Activated naive CD8-positive, alpha-beta T cell treated with anti-CD3 and anti-CD28 coated beads, Interleukin-2, amount 10 ng/mL, durations not matched to agents 7 days and 5 days (primary cell): ENCODE measurements at places on chromosomes 3 and 15. TPM values are rescaled to one million over a fixed set of nuclear protein-coding genes. Genes with fewer than 3 reads are reported as not detected.
A peak's percentile ranks its signal among the peaks of the same experiment; 100 is the strongest.

DNA sequence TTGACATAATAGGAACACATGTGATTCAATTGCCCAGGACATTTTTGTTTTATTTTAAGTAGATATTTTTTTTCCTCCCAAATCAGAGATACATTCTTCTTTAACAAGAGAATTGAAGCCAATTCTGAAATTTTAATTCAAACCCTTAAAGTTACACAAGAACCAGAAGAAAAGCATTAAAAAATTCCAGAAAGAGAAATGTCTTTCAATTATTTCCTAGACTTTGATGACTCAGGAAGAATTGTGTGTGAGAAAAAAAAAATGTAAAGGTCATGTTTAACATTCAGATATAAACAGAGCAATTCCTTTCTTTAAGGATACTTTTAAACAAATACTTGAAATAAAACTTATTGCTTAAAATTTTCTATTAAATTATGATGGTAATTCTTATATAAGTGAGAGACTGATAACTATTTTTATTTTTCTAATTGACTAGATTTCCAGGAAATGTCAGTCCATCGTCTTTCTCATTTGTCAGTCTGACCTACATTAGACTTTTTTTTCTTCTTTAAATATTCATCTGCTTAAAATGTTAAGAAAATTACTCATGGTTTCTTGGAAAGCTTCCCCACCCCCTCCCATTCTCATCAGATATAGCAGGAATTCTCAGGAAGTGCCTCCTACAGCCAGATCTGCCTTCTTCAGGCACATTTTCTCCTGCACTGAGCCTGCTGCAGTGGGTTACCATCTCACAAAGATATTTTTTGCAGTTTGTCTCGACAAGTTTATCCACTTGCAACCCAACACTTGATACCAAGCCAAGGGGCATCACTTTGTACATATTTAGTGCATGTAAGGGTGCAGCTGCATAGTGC lies 261.8 kb upstream of the CBLB start:
- H3K4me1 ChIP-seq: peaks cover 9% of the 10 kb centered on the region
- H3K27ac ChIP-seq: no peak overlapping the region
- no peaks in the 10 kb centered on the region for H3K27me3 ChIP-seq

Gene PARP6
- 90.2 TPM for total RNA-seq

- peaks cover 44% of the 10 kb centered on the region for H3K4me1 ChIP-seq
- no peak overlapping the region for H3K4me3 ChIP-seq
- H3K27ac ChIP-seq: no peak overlapping the region
- H3K36me3 ChIP-seq: peaks cover 40% of the 10 kb centered on the region
Observed at GRCh38 chr15:69751147-69751546, 298.5 kb downstream of the RPLP1 start.

GRCh38 chr15:39554746-39555387 lies 26.0 kb upstream of the THBS1 start:
- H3K27me3 ChIP-seq: peaks cover 13% of the 10 kb centered on the region
- H3K27ac ChIP-seq: no peak overlapping the region
- H3K4me3 ChIP-seq: no peak overlapping the region

DNA sequence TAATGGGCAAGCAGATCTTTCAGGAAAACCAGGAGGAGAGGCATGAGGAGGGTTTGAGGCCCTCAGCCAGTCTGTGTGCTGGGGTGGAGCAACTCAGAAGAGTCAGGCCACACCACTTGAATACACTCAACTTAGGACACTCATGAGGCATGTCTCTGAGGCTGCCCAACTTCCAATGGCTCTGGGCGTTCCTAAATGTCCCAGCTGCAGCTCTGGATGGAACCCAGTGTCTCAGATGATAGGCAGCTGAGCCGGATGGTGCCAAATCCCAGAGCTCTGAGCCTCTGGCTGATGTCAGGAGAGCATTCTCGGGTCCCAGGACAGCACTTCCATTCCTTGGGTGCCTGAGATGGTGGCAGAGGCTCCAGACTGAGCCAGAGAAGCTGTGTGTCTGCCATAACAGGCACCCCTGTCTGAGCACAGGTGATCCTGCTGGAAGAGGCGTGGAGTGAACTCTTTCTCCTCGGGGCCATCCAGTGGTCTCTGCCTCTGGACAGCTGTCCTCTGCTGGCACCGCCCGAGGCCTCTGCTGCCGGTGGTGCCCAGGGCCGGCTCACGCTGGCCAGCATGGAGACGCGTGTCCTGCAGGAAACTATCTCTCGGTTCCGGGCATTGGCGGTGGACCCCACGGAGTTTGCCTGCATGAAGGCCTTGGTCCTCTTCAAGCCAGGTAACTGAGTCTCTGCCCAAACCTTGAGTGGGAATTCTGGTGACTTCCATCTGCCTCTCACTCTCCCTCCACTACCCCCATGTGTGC lies 2.8 kb downstream of the NR2E3 start:
- no peak for DNase-seq
- no peaks in the 10 kb centered on the region for H3K36me3 ChIP-seq
- no peak overlapping the region for H3K27ac ChIP-seq
- no peak overlapping the region for H3K4me3 ChIP-seq
- H3K27me3 ChIP-seq: no peaks in the 10 kb centered on the region

DNA sequence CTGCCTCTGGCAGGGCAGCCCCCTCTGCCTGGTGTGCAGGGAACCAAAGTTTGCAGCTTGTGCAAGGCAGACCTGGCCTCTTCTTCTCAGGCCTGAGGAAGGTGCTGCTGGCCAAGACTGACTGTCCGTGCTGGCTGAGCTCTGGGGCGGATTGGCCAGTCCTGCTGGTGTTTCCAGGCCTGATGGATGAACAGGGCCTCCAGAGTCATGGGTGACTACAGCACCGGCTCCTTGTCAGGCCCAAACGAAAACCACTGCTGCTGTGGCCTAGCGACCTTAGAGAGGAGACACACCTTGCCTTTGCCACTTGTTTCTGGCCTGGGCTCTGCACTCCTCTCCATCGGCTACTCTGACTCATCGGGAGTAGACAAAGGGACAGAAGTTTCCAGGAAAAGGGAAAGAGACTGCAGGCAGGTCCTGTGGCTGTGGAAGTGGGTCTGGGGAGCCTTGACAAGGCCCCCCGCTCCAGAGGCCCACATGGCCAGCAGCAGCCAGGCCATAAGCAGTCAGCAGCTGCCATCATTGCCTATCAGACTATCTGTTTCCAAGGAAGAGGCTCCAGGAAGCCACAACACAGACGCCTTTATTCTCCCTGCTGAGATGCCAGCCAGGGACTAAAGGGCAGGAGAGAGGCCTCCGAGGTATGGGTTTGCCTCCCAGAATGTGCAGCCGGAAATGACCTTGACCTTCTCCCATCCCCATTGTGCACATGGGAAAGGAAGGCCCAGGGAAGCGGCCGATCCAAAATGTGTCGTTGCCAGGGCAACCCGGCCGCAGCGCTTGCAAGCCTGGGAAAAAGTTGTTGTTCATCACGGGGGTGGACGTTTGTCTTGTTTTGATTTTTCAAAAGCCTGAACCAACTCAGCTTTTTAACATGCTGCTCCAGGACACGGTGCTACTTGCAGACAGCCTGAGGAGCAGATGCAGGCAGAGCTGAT lies 160.5 kb downstream of the CHSY1 start:
- peaks cover 10% of the 10 kb centered on the region for H3K27me3 ChIP-seq
- peak overlapping the region; percentile 56 for H3K27ac ChIP-seq
- no peak for DNase-seq
- no peak overlapping the region for H3K4me3 ChIP-seq
- peaks cover 21% of the 10 kb centered on the region for H3K4me1 ChIP-seq
- H3K36me3 ChIP-seq: peaks cover 8% of the 10 kb centered on the region

Gene SST
- not detected for total RNA-seq

DNA sequence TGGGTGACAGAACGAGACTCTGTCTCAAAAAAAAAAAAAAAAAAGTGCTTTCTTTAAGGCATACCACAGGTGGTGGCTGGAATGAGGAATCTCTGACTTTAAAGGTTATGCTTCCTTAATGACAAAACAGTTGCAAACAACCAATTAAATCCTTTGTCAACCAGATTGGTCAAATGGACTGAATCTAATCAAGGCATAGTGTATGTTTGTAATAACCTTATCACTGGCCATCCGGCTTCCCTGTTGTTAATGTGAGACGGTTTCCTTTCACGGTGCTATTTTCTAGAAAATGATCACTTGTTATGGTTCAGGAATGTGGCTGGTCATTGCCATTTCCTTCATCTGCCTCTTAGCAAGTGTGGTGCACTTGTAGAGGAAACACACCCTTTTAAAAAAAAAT lies 75.9 kb downstream of the FLNB start:
- no peak overlapping the region for H3K4me3 ChIP-seq
- peaks cover 34% of the 10 kb centered on the region for H3K4me1 ChIP-seq
- DNase-seq: no peak
- H3K36me3 ChIP-seq: peaks cover 10% of the 10 kb centered on the region
- H3K27me3 ChIP-seq: no peaks in the 10 kb centered on the region
- H3K27ac ChIP-seq: no peak overlapping the region

Gene CHCHD4
- 11.9 TPM for total RNA-seq

DNA sequence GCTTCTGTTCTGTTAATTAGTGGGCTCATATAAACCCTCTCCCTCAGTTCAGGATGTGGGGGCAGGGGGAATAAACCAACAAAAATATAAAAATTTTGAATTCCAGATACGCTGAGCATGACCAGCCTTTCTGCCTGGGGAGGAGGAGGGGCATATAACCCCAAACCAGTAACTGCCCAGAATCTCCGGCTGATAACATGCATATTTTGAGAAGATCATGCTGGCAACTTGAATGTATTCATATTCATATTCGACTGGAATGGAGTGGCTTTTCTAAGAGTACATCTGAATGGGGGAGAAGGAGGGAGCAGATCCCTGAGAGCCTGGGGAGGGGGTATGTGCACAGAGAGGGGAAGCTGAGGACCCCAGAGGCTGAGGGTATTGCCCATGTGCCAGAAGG lies 54.5 kb upstream of the LCTL start:
- no peak overlapping the region for H3K4me3 ChIP-seq
- no peak for DNase-seq
- no peak overlapping the region for H3K27ac ChIP-seq
- peaks cover 34% of the 10 kb centered on the region for H3K27me3 ChIP-seq

Gene COL8A1
- not detected for total RNA-seq

Gene MUSTN1
- 1.3 TPM for total RNA-seq

DNA sequence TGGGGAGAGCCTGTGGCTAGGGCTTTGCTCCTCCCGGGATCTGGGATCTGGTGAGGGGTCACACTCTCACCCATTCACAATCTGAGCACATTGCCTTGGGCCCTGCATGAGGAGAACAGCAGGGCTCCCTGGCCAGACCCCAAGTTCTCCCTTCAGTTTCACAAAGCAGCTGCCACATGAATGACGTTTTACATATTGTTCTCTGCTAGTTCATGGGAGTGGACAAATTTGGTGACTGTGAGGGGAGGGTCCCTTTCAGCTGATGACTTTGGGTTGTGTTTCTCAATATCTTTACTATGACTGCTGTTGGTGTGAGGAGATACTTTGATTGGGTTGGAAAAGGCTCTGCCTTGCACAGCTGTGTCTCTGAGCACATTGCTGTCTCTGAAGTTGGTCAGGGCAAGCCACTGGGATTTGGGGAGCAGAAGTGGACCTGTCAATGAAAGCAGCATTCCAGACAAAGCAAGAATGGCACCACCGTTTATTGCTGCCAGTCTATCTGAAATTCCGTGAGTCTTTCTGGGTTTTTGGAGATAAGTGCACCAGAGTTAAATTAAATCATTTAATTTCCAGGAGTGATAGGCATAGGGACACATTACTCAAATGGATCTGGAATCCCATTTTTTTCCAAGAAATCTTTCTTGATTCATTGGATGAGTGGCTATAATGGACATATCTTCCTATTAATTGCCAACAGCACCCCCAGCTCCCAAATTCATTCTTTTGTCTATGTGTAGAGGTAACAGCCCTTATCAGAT lies 10.3 kb downstream of the TIMP4 start:
- no peaks in the 10 kb centered on the region for H3K36me3 ChIP-seq
- no peaks in the 10 kb centered on the region for H3K4me1 ChIP-seq
- H3K27me3 ChIP-seq: peaks cover 9% of the 10 kb centered on the region

- DNase-seq: no peak
- H3K4me3 ChIP-seq: no peak overlapping the region
- no peak overlapping the region for H3K27ac ChIP-seq
- no peaks in the 10 kb centered on the region for H3K27me3 ChIP-seq
Observed at GRCh38 chr3:52679199-52679538, 6.5 kb downstream of the PBRM1 start.

Gene RASL12
- total RNA-seq: not detected

GRCh38 chr3:83224101-83224868 lies 1462.8 kb upstream of the GBE1 start:
- H3K36me3 ChIP-seq: no peaks in the 10 kb centered on the region
- no peaks in the 10 kb centered on the region for H3K4me1 ChIP-seq
- H3K4me3 ChIP-seq: no peak overlapping the region
- H3K27ac ChIP-seq: no peak overlapping the region
- H3K27me3 ChIP-seq: no peaks in the 10 kb centered on the region

DNA sequence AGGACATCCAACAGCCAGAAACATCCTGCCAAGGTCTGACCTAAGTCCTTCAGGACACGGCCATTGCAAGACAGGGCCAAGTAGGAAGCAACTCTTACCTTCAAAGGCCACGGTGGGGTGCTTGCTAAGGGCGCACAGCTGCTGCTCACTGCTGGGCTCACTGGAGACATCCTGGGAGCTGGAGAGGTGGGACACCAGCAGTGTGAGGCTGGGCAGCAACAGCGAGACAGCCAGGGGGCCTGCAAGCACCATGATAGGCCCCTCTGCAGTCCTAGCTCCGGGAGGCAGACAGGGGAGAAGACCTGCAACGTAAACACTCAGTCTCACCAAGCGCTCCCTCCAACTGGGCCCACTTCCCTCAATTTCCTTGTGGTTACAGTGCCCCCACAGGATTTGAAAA lies 79.2 kb downstream of the SEMA5B start:
- no peak for DNase-seq
- H3K27me3 ChIP-seq: peaks cover 16% of the 10 kb centered on the region
- no peaks in the 10 kb centered on the region for H3K36me3 ChIP-seq
- no peak overlapping the region for H3K4me3 ChIP-seq
- no peak overlapping the region for H3K27ac ChIP-seq

Gene ITIH1
- total RNA-seq: not detected

Gene GNAT1
- not detected for total RNA-seq

DNA sequence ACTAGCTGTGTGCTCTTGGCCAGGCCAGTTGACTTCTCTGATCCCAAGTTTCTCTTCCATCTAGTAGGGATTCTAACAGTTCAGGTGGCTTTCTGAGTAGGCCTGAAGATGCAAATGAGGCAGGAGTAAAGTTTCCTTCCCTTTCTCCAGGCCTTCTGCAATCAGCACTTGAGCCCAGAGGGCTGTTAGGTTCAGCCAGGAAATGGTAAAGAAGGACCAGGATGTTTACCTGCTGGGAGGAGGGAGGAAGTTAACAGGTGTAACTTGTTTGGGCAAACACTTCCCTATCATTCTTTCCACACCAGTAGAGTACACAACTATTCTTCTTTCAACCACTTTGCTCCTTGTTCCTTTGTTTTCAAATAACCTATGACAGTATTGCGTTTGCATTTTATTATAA lies 13.3 kb upstream of the TNFSF10 start:
- peak overlapping the region; percentile 37 for H3K4me3 ChIP-seq
- no peak for DNase-seq
- peak overlapping the region; percentile 95 for H3K27ac ChIP-seq
- H3K4me1 ChIP-seq: peaks cover 61% of the 10 kb centered on the region
- H3K27me3 ChIP-seq: no peaks in the 10 kb centered on the region

Gene CHRNA5
- total RNA-seq: 1.2 TPM
